D721Med (cell line): ENCODE measurements at places on chromosomes 13 and 19.

DNA sequence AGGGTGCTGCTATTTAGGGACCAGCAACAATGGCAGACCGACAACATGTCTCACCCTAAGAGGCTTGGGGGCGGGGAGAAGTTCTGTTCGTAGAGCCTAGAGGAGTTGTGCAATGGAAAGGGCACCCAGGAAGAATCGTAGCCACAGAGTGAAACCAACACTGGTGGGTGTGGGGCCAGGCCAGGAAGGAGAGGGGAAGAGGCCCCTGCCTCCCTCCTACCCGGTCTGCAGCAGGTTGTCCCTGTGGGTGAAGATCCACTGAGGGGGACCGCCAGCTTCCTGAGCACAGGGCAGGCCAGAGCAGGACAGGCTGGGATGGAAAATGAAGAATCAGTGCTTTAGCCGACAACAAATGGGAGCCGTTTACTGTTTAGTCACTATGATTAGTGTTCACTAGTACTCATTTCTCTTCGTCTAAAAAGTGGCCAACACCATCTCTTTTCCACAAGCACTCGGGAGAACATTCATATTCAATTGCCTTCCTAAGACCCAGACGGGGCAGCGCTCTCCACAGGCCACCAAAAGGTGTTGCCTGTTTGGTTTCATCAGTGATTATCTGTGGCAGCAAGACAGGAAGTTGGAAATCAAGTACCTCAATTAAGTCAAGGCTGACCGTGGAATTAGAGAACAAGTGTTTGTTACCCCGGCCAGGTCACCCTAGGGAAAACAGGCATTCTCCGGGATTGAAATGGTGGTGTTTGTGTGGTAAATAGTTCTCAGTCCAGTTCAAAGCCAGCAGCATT, 1.1 kb upstream of the ATP11A start:
- no peak for DNase-seq

GRCh38 chr19:8097198-8097597, 44.6 kb downstream of the CCL25 start:
- DNase-seq = no peak

- DNase-seq = no peak
Observed at GRCh38 chr13:99986741-99987140, 5.2 kb downstream of the ZIC2 start.

- no peak for DNase-seq
Observed at GRCh38 chr13:29465741-29466293, 129.7 kb downstream of the SLC7A1 start.

- DNase-seq = no peak
Observed at GRCh38 chr19:32809254-32809653, 60.3 kb downstream of the SLC7A9 start.

DNA sequence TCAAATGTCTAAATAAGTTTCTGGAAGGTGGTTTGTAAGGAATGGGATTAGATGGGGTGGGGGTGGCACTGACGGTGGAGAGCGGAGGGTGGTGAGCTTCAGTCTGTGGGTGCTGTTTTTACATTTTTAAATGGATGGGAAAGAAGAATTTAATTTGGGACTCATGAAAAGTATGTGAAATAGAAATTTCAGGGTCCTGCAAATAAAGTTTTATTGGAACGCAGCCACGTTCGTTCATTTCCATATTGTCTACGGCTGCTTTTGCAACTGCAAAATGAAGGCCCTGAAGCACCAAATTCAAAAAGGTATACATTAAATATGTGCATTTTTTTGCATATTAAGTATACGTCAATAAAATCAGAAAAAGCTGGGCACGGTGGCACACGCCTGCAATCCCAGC, 9.9 kb downstream of the KANK2 start:
- no peak for DNase-seq

DNA sequence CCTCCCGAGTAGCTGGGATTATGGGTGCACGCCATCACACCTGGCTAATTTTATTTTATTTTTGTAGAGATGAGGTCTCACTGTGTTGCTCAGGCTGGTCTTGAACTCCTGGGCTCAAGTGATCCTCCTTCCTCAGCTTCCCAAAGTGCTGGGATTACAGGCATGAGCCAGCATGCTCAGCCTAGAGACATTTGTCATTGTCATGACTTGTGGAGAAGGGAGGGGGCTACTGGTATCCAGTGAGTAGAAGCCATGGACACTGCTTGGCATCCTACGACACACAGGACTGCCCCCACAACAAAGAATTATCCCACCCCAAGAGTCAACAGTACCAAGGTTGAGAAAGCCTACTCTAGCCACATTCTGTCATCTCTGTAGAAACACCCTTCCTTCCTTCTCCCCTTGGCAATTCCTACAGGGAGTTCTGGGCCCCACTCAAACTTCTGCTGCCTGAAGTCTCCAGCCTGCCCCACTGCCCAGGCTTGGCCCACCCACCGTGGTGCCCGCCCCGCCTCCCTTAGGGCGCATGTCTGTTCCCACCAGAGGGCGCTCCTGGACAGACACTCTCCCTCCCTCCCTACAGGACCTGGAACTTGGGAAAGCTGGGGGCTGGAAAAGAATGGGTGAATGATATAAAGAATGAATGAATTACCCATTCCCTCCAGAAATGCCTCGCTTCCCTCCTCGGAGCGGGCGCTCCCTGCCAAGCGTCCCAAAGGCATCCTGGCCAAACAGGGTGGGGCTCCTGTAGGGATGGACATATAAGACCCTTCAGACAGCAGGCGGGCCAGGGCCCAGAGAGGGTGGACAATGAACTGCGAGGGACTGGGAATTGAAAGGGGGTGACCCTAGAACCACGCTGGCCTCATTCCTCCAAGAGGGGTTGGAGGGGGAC, 5.5 kb upstream of the EMP3 start:
- DNase-seq = no peak

- DNase-seq = no peak
Observed at GRCh38 chr13:102726430-102726829, 31.6 kb upstream of the METTL21C start.
